Myocyte (in vitro differentiated cells): ENCODE measurements at places on chromosomes 1 and 21. TPM values are rescaled to one million over a fixed set of nuclear protein-coding genes. Genes with fewer than 3 reads are reported as not detected.

OR2T35 gene
- not detected in 2 replicates for total RNA-seq

PLA2G2C gene
- total RNA-seq, result not detected in 2 replicates

POFUT2 gene
- 43.8 and 46.9 TPM in 2 replicates for total RNA-seq

KCNJ15 gene
- total RNA-seq, result 12.0 and 14.8 TPM in 2 replicates

NR5A2 gene
- not detected in 2 replicates for total RNA-seq

GUCA2B gene
- total RNA-seq, result not detected in 2 replicates

F5 gene
- total RNA-seq, result not detected in 2 replicates

LMOD1 gene
- 3.2 and 6.0 TPM in 2 replicates for total RNA-seq

C1orf141 gene
- total RNA-seq, result not detected in 2 replicates

KRTAP11-1 gene
- not detected in 2 replicates for total RNA-seq

ZNF683 gene
- total RNA-seq, result not detected in 2 replicates

PTP4A2 gene
- total RNA-seq, result 248 and 298 TPM in 2 replicates

CRYAA gene
- total RNA-seq, result not detected in 2 replicates
